Activated CD4-positive, alpha-beta T cell treated with anti-CD3 and anti-CD28 coated beads for 1 hour (primary cell): ENCODE measurements at places on chromosomes 7 and 10.

DNA sequence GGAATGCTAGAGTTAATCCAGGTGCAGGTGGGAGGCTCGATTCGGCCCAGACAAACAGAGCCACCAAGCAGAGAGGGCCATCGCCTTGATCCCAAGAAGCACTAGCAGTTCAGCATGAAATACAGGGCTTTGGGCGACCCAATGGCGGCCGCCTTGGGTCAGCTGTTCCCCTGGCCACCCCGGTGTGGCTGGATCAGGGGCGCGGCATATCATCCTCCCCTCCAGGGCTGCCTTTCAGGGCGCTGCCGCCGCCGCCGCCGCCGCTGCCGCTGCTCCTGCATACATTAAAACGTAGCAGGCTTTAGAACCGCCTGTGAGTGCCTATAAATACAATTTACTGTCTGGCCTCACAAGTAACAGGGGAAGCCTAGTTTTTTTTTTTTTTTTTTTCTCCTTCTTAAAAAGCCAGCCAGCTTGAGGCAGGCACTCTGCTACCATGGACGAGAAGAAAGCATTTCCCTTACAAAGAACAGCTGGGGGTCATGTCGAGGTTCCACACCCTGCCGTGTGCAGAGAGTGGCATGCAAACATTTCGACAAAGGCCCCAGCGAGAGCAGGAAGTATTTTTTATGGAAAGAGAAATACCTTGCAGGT, 57.7 kb upstream of the EFCAB10 start:
- no peak for DNase-seq

DNA sequence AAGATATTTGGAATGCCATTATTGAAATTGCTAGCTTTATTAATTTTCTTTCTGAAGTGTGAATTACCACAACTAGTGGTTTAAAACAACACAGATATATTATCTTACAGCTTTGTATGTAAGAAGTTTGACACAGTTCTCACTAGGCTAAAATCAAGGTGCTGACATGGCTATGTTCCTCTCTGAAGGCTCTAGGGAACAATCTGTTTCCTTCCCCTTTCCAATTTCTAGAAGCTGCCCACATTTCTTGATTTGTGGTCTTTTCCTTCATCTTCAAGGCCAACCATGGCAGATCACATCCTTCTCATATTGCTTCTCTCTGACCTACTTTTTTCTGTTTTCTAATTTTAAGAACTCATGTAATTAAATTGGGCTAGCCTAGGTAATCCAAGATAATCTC, 43.3 kb upstream of the SLC26A3 start:
- DNase-seq: no peak

DNA sequence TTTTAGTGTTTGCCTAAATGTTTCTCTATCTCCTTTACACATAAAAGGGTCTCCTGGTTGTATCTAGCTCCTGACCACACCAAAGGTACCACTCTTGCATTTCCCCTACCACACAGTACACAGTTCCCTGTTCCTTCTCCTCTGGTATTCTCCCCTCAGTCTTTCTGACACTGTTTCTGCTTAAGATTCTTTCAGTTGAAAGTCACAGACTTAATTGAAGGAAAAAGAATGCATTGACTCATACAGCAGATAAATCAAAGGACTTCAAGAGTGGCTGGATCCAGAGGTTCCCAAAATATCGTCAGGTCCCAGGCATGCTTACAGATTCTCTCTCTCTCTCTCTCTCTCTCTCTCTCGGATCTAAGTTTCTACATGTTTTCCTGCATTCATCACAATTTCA, 185.6 kb upstream of the LRGUK start:
- DNase-seq: no peak

DNA sequence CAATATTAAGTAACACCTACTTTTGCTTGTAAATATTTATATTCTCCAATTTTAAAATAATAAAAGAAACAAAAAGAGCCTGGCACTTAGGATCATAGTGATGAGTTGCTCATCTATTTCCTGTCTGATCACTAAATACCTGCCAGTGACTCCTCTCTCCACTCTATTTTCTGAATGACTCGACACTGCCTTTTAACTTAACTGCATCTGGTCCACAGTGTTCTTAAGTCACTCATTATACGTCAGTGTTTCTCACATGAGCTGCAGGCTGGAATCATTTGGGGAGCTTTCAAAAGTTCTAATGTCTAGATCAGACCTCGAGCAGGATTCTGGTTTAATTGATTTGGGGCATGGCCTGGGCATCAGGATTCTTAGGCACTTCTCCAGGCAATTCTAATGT, 78.0 kb upstream of the AGBL3 start:
- no peak for DNase-seq

- DNase-seq: no peak
Observed at GRCh38 chr10:119251315-119251708, 43.9 kb downstream of the GRK5 start.

- DNase-seq: no peak
Observed at GRCh38 chr10:19046679-19047078, 1.9 kb upstream of the MALRD1 start.

DNA sequence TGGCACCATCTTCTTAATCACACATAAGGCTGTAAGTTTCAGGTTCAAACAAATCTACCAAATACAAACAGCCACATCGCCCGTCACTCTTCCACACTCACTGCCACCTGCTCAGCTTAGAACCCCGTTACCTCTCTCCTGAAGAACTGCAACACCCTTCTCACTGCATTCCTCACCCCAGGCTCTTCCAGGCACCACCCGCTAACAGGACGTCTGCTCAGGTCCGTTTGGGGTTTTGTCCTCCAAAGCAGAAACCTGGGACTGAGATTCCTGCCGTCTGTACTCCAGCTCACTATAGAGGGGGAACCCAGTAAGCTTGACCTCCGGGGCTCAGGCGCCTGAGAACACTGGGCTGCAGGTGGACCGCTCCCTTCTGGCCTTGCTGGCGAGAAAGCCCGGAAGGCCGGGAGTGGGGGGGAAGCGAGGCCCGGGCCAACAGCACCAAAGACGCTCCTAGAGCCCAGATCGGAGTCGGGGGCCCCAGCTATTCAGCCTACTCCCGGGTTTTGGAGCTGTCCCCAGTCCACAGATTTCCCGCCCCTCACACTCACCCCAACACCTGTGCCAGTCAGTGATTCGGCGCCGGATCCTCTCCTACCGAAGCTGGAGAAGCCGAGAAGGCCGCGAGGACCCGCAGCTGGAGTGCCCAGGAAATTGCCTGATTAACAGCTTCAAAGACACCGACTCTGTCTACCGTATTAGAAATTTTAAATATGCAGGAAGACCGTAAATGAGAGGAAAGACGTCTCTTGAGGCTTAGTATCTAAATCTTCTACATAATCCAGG, at the start of gene AP3M1:
Gene AP3M1, minus strand, starts transcription at position 625 of the 786 bp plus-strand sequence. CDS start 12,449 bp downstream, outside the sequence.
- DNase-seq: peak; percentile 70

- DNase-seq: no peak
Observed at GRCh38 chr10:105879401-105879800, 1238.3 kb downstream of the SORCS3 start.

DNA sequence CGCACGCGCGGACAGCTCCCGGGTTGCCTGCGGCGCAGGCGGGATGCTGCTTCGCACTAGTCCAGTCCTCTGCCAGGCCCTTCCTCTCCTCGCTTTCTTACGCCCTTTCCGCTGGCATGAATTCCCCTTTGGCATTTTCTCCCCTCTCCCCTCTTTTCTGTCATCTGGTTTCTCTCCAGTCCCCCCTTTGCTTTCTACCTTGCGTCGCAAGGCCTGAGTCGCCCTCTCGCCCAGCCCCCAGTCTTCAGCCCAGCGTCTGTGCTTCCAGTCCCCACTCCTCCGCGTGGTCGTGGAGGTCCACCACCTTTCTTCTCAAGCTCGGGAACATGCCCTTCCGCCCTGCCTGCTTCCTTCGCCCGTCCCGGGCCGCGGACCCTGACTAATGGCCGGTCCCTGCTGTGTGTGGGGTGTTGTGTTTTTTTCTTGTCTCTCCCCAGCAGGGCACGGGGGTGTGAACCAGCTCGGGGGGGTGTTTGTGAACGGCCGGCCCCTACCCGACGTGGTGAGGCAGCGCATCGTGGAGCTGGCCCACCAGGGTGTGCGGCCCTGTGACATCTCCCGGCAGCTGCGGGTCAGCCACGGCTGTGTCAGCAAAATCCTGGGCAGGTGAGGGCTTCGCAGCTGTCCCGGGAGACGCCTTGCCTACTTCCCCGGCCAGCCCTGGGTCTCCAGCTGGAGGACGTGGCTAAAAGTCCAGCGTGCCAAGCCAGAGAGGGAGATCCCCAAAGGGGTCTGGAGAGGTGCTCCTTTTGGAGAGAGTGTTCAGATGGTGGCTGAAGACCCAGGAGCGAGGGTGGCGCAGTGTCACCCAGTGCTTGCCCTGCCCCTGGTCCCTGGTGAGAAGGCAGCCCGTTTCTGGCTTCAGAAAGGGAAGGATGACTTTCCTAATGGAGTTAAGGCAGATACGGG, 4.2 kb downstream of the PAX2 start:
- no peak for DNase-seq

GRCh38 chr7:92446869-92447344, 375 bp upstream of the GATAD1 start:
- DNase-seq: no peak

DNA sequence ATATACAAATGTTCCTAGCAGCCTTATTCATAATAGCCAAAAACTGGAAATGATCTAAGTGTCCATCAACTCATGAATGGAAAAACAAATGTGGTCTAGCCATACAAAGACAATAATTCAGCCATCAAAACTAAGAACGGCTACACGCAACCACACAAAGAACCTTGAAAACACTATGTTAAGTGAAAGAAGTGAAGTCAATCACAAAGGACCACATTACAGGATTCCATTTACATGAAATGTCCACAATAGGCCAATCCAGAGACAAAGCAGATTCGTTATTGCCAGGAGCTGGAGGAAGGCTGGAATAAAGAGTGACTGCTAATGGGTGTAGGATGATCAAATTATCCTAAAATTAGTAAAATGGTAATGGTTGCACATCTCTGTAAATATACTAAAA, 21.1 kb downstream of the MKRN1 start:
- no peak for DNase-seq

GRCh38 chr10:91253300-91253699, 32.8 kb downstream of the PCGF5 start:
- DNase-seq: no peak

DNA sequence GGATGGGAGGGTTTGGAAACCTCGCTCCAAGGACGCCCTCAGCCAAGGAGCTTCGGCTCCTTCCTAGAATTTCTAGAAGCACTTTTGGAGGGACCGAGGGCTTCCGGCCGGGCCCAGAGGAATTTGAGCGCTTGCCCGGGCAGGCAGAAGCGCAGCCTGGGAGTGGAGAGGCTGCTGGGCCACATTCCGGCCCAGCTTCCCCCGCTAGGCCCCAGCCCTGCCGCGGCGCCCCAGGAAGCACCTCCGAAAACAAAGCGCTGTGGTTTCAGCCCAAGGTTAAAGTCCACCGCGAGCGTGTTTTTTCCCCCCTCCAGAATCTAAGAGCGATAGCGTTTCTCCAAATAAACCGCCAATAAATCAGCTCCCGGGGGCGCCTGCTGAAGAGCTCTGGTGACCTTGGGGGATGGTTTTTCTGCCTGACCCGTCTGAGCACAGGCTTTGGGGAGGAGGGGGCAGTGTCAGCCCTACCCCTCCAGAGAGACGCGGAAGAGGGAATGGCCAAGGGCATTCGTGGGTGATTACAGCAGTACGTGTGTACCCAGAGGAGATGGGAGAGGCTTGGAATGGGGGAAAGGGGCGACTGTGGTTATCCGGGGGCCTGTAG, 5.7 kb upstream of the TNRC18 start:
- DNase-seq: no peak
